ENCODE measurements at places on chromosomes 16 and 17.

DNA sequence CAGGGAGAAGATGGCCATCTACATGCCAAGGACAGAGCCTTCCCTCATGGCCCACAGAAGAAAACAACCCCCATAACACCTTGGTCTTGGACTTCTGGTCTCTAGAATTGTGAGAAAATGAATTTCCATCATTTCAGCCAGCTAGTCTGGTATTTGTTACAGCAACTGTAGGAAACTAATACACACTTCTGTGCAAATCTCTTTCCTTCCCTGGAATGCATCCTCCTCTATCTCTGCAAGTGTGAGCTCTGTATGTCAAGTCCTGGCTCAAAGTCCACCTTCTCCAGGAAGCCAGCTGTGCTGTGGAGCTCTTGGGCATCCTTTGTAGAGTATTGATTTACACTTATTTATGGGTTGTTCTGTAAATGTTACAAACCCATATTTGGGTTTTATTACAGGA is 89.7 kb downstream of the SDK2 start:
- no peak for DNase-seq

GRCh38 chr17:17811381-17812210 is 25.2 kb downstream of the SREBF1 start:
- peak; percentile 28 for DNase-seq

DNA sequence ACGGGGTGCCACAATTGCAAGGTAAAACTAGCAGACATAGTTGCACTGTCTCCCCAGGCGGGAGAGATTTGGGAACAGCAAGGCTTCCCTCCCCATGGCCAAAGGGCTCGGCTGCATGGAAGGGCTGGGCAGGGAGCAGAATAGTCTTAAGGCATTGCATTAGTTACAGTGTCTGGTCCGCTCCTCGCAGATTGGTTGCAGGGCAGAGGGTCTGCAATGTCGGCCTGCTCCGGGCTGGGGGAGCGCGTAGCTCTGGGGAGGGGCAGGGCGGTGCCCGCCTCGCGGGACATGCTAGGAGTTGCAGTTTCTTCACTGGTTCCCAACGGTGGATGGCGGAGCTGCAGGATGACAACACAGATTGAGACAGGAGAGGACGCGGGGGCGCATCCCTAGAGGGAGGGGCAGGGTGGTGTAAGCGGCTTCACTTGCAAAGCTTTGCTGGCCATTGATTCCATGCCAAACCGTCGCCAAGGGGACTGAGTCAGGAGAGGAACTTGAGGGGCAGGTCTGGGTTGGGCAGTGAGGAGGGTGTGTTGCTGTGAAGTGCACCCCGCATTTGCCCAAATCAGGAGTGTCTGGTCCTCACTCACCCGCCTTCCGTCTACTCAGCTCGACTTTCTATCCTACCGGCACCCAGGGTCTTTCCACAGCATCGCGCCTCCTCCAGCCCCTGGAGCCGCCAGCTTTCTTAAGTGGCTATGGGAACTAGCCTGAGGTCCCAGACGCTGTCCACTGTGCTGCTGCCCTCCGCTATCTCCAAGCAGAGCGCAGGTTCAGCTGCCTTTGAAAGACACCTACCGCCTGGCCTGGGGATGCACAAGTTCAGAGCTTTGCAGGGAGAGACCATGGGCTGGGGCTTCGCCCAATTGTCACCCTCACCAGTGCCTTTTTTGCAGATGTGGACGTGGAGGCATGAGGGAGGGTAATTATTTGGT is 1748.9 kb downstream of the TP53TG3F start:
- no peak for DNase-seq

GRCh38 chr16:27978876-27979275 is 84.6 kb downstream of the GSG1L start:
- no peak for DNase-seq

DNA sequence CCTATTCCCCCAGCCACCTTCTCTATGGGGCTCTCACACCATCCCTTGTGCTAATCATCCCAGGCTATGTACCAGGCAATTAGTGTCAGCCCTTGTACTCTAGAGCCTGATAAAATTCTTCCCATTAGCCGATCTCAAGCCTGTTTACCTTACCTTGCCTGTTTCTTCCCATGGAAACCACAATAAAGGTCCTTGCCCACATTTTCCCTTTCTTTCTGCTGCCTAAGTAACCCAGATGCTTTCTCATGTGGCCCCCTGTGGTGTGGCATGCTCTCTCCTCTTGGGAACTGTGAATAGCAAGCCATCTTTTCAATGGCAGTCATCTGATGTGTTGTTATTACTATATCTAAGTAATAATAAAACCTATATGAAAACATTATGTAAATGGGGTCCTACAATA is 265.8 kb upstream of the ELAC2 start:
- no peak for DNase-seq

- no peak for DNase-seq
Measured at GRCh38 chr17:17525956-17526355, 29.8 kb upstream of the RASD1 start.

GRCh38 chr17:73068322-73069153 is 23.9 kb downstream of the SLC39A11 start:
- DNase-seq: no peak

DNA sequence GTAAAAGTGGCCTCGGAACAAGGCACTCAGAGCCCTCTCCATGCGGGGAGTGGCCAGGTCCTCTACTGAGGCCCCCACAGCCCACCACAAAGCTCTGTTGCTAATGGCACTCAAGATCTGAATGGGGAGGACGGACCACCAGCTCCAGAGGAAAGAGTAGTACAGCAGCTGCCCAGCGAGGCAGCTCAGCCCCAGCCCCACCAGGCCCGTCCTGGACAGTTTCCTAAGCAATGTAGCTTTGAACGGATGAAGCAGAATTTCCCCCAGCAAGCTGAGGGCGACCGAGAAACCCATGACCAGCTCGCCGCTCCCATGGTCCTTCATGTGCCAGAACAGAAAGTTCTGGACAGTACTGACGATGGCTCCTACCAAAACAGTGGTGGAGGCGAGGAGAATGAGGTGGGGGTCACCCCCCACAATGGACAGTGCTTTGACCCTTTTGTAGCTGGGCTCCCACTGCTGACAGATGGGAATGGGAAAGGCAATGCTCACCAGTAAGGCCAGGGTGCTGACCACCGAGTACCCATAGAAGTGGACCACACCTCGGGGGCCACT is 1.5 kb downstream of the MFSD6L start:
- DNase-seq: no peak

GRCh38 chr16:87829988-87830672 is 39.2 kb downstream of the SLC7A5 start:
- no peak for DNase-seq

DNA sequence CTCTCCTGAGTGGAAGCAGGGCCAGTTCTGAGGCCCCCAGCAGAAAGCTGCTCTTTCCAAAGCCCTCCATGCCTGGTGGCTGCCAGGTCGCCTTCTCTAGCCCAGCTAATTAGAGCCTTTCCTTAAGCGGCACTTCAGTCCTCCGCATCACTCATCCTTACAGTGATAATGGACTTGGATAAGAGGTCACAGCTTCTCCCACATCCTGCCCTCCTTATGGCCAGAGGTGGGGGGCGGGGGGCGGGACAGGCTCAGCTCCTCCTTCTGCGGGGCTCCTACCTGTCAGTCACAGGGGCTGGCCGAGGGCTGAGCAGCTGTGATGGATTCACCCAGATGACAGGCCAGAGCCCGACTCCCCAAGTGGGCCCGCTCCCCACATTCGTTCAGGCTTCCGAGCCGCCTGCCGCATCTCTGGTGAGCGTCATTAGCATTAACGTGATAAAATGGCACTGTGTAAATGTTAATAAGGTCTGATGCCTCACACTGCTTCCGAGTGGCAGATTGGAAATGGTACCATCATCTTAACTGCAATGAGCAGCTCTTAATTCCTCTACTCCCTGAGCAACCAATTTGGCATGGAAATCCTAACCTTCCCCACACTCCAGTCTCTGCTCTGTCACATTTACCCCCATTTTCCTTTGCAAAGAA is 41.3 kb downstream of the GRIN2C start:
- peak; percentile 35 for DNase-seq

- DNase-seq: peak; percentile 60
Measured at GRCh38 chr16:82603784-82604411, 22.9 kb upstream of the CDH13 start.

GRCh38 chr17:7177191-7177953 is 1.8 kb downstream of the ASGR1 start:
- DNase-seq: peak; percentile 97

- no peak for DNase-seq
Measured at GRCh38 chr16:10228779-10229178, 46.6 kb upstream of the GRIN2A start.

DNA sequence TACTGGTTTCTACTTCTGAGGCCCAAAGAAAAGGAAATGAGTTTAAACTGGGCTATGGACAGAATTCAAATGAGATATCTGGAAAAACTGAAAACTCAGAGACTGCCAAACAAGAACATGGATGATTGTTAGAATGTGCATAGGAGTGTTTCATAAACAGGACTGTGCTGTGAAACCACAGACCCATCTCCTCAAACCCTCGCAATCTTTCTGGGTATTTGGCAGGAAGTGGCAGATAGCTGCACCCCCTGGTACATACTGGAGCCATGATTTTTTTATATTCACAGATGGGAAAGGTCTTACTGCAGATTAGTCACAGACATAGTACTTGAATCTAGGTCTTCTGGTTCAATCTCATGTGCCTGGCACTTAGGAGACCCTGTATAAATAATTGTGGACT is 145.0 kb downstream of the CCDC182 start:
- DNase-seq: no peak

GRCh38 chr17:57783338-57783742 is 38.2 kb upstream of the CCDC182 start:
- peak; percentile 96 for DNase-seq

DNA sequence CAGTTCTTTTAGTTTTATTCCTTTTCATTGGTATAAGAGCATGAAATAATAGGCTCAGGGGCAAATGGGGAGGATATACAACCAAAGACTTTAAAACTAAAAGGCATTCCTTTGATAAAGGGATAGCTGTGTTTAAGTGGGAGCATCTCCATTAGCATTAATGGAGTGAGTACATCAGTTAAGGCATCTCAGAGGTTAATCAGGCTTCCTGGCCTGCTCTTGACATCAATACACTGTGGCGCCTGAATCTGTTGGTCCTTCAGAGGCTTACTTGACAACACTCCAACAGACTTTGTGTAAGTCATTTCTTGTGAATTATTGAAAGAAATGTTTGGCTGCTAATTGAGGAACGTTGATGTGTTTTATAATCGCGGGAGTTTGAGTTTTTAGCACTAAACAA is 230.7 kb downstream of the BCAS3 start:
- DNase-seq: peak; percentile 34

DNA sequence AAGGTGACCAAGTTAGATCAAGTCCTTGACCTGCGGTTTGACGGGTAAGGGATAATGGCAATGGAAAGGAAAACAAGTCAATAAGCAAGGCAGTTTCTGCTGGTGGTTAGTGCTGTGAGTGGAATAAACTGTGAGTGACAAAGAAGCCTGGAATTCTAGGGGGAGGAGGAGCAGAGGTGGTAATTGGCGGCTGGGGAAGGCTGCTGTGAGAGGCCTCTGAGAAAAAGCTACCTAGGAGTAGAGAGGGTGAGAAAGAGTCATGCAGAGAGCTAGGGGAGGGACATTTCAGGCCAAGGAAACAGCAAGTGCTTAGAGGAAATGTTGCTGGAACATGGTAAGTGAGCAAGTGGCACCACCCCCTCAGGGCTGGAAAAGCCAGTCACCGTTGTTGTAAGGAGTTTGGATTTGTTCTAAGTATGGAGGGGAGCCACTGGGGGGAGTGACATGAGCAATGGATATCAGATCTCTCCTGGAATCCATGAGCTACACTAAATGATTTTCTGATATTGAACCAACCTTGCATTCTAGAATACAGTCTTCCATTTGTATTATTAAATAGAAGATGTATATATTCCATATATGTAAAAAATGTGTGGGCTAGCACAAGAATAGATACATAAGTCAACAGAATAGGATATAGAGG is 6.7 kb downstream of the NLRC3 start:
- DNase-seq: no peak

- no peak for DNase-seq
Measured at GRCh38 chr17:68843522-68843921, 111.7 kb downstream of the ABCA8 start.

DNA sequence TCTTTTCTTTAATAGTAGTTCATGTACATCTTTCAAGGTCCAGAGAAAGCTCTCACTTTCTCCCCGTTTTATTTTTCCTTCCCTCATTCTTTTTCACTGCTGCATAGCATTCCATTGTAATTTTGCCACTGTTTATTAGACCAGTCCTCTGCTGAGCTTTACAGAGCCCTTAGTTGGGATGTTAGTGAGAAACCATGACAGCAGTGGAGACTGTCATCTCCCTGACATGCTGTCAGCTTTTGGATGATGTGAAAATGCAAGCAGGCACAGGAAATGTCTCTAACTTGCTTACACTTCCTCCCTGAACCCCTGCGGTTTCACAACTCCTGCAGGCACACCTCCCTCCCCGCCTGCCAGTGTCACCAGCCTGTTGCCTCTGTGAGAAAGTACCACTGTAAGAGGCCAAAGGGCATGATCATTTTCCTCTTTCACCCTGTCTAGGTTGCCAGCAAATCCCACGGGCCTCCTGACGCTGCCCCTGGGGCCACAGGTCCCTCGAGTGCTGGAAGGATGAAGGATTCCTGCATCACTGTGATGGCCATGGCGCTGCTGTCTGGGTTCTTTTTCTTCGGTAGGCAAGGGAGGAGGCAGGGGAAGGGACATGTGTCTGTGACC is at the start of gene ITGAL:
Gene ITGAL (plus strand): TSS at position 415 of the 615 bp plus-strand sequence. CDS start 96 bp downstream, at position 511.
- no peak for DNase-seq

DNA sequence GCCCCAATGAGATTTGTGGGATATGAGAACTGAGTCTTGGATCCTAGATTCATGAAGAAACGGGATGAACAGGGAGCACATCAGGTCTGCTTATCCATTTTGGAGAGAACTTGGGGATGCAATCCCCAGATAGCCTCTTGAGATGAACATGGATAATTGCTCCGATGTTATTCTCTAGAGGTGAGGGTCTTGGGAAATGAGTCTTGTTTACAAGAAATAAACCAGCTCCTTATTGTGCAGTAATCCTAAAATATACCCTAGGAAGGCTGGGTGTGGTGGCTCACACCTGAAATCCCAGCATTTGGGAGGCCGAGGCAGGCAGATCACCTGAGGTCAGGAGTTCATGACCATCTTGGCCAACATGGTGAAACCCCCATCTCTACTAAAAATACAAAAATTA is at the start of gene OR1D2:
Gene OR1D2 (minus strand): TSS at position 101 of the 400 bp plus-strand sequence. CDS start 11,426 bp downstream, outside the sequence.
- no peak for DNase-seq

GRCh38 chr17:51741458-51741857 is 417.1 kb downstream of the CA10 start:
- no peak for DNase-seq

DNA sequence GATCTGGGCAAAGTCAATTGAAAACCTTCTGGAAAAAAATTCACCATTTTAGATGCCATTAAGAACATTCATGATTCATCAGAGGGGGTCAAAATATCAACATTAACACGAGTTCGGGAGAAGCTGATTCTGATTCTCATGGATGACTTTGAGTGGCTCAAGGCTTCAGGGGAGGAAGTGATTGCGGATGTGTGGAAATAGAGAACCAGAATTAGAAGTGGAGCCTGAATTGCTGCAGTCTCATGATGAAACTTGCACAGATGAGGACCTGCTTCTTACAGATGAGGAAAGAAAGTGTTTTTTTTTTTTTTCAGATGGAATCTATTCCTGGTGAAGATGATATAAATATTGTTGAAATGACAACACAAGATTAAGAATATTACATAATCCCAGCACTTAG is 12.9 kb downstream of the ITGAX start:
- no peak for DNase-seq

GRCh38 chr16:84307209-84307954 is 12.7 kb downstream of the WFDC1 start:
- peak; percentile 78 for DNase-seq

GRCh38 chr17:58196610-58197009 is 4.1 kb downstream of the EPX start:
- no peak for DNase-seq
